ENCODE measurements at places on chromosomes 2 and 18.

GRCh38 chr18:8529609-8530008 lies 79.6 kb upstream of the RAB12 start:
- no peak for DNase-seq

- no peak for DNase-seq
Observed at GRCh38 chr2:154724194-154724797, 25.8 kb downstream of the KCNJ3 start.

- no peak for DNase-seq
Observed at GRCh38 chr2:221465776-221466175, 106.3 kb downstream of the EPHA4 start.

GRCh38 chr2:44937688-44938240 lies 3.7 kb upstream of the SIX3 start:
- DNase-seq, result no peak

DNA sequence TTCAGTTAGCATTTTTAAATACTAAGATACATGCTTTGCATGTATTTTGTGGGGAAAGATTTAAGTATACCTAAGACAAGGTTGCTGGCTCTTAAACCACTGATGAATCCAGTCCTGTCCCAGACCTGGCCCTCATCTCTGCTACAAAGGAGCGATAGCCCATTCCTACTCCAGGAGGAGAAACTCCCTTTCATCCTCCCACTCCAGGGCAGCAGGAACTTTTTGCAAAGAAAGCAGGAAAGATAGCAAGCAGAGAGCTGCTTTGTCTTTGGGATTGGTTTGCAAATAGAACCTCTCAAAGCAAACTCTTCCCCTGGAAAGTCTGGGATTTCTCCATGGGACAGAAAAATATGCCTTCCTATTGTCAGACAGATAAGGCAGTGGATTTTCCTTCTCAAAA lies 43.6 kb upstream of the COPS8 start:
- no peak for DNase-seq

DNA sequence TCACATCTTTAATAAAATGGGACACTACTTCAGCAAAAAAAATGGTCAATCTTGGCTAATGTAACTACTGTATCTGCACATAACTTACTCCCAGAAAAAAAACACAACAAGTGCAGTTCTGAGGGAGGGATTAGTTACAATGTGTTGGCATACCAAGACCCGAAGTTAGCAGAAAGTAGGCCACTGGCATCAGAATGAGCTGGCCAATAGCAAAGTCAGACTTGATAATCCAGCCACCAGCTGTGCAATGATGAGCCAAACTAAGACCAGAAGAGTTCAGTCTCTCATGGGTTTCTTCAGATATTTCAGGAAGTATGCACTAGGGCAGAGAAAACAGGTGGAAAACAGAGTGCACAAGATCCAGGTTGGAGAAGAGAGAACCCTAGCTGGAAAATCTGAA lies 65.3 kb downstream of the OLA1 start:
- DNase-seq, result no peak

Data from foreskin melanocyte (primary cell).